ENCODE measurements at places on chromosomes 4 and X. TPM values are rescaled to one million over a fixed set of nuclear protein-coding genes. Genes with fewer than 3 reads are reported as not detected.

The SERPINA7 gene
- total RNA-seq = not detected

The GPC4 gene
- total RNA-seq = 4.4 TPM

The HPGD gene
- total RNA-seq = 0.96 TPM

The ADRA2C gene
- not detected for total RNA-seq

The FAT1 gene
- 73.2 TPM for total RNA-seq

GRCh38 chr4:184343502-184344177 is 126.0 kb upstream of the ENPP6 start:
- peak; percentile 64 for DNase-seq
- H3K4me3 ChIP-seq = peak overlapping the region; percentile 65
- no peaks in the 10 kb centered on the region for H3K27me3 ChIP-seq
- H3K27ac ChIP-seq = no peak overlapping the region
- H3K4me1 ChIP-seq = peaks cover 18% of the 10 kb centered on the region

GRCh38 chr4:152431291-152431690 is 104.6 kb downstream of the FBXW7 start:
- peaks cover 13% of the 10 kb centered on the region for H3K4me1 ChIP-seq
- peak; percentile 56 for DNase-seq
- H3K27ac ChIP-seq = peak overlapping the region; percentile 45
- H3K4me3 ChIP-seq = no peak overlapping the region
- H3K36me3 ChIP-seq = no peaks in the 10 kb centered on the region

GRCh38 chr4:82201805-82202641 is 171.8 kb downstream of the HNRNPD start:
- no peaks in the 10 kb centered on the region for H3K4me1 ChIP-seq
- H3K4me3 ChIP-seq = no peak overlapping the region
- DNase-seq = peak; percentile 6
- no peaks in the 10 kb centered on the region for H3K27me3 ChIP-seq
- no peak overlapping the region for H3K27ac ChIP-seq

- no peaks in the 10 kb centered on the region for H3K4me1 ChIP-seq
- no peaks in the 10 kb centered on the region for H3K36me3 ChIP-seq
- H3K27me3 ChIP-seq = no peaks in the 10 kb centered on the region
- H3K4me3 ChIP-seq = no peak overlapping the region
- no peak overlapping the region for H3K27ac ChIP-seq
- DNase-seq = no peak
Measured at GRCh38 chrX:123648028-123648810, 84.6 kb downstream of the THOC2 start.

DNA sequence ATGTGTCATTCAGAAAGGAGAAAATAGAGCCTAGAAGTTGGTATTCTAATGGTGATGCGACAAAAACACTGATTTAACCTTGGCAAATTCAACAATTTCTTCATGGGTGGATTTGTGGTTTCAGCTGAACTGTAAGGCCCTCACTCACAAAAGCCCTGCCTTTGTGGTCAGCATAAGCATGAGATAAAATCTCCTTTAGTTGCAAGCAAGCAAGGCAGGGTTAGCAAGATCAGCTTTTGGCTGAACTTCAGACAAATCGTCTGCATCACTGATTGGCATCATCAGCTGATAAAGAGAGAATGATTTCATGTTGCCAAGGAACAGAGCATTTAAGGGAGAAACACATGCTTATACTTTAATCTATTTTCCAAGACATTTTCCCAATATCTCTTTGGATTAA is 2582.2 kb downstream of the PCDH7 start:
- peak; percentile 11 for DNase-seq
- H3K4me1 ChIP-seq = no peaks in the 10 kb centered on the region
- H3K4me3 ChIP-seq = no peak overlapping the region
- H3K27ac ChIP-seq = no peak overlapping the region
- H3K27me3 ChIP-seq = no peaks in the 10 kb centered on the region
- no peaks in the 10 kb centered on the region for H3K36me3 ChIP-seq

DNA sequence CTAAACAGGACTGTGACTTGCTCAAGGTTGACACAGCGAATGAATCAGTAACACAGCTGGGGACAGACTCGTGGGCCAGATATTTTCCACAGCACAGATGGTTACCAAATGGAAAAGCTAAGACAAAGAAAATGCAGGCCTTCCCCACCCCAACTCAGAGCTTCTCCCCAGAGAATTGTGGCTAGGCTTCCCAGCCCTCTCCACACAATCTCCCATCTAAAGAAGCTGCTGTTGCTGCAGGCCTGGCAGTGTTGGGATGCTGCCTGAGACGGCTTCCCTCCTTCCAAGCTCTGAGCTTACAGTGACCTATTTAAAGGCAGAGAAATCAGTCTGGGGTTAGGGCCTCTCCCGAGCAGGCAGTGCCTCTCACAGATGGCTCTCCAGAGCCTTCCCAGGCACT is 46.5 kb upstream of the PGRMC1 start:
- no peak overlapping the region for H3K4me3 ChIP-seq
- DNase-seq = no peak
- H3K27ac ChIP-seq = no peak overlapping the region
- H3K4me1 ChIP-seq = no peaks in the 10 kb centered on the region
- no peaks in the 10 kb centered on the region for H3K27me3 ChIP-seq

- H3K4me3 ChIP-seq = no peak overlapping the region
- no peak for DNase-seq
- H3K4me1 ChIP-seq = peaks cover 21% of the 10 kb centered on the region
- H3K36me3 ChIP-seq = no peaks in the 10 kb centered on the region
- no peak overlapping the region for H3K27ac ChIP-seq
Measured at GRCh38 chrX:154735695-154736393, 15.0 kb downstream of the GAB3 start.
